Trophoblast cell (in vitro differentiated cells and primary cell): ENCODE measurements at places on chromosomes 3 and 15.
A peak's percentile ranks its signal among the peaks of the same experiment; 100 is the strongest.

- DNase-seq: no peak
Measured at GRCh38 chr3:47411696-47412452, 31.1 kb downstream of the PTPN23 start.

GRCh38 chr3:31404871-31405270 lies 127.9 kb upstream of the STT3B start:
- DNase-seq: no peak

GRCh38 chr3:99957151-99957796 lies 139.6 kb downstream of the CMSS1 start:
- peak; percentile 75 for DNase-seq

- peak; percentile 45 for DNase-seq
Measured at GRCh38 chr15:74134387-74135027, 4.1 kb downstream of the ISLR2 start.

- DNase-seq: no peak
Measured at GRCh38 chr3:72237679-72238009, 452.7 kb upstream of the PROK2 start.

DNA sequence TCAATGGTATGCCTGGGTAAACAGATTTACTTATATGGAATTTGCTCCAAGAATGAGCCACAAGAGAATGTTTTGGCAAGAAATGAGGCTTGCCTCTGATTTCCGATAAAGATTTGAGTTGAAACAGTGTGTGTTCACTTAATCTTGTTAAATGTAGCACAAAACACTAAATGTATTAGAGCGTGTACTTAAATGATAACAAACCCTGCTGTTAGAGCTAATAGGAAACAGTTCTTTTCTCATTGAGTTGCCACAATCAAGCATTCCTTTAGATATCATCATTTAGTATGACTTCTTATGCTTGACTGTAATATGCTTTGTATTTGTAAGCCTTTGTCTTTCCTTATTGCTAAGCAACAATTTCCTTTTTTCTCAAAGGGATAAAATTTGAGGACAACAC lies 353.6 kb upstream of the ZNF717 start:
- no peak for DNase-seq

DNA sequence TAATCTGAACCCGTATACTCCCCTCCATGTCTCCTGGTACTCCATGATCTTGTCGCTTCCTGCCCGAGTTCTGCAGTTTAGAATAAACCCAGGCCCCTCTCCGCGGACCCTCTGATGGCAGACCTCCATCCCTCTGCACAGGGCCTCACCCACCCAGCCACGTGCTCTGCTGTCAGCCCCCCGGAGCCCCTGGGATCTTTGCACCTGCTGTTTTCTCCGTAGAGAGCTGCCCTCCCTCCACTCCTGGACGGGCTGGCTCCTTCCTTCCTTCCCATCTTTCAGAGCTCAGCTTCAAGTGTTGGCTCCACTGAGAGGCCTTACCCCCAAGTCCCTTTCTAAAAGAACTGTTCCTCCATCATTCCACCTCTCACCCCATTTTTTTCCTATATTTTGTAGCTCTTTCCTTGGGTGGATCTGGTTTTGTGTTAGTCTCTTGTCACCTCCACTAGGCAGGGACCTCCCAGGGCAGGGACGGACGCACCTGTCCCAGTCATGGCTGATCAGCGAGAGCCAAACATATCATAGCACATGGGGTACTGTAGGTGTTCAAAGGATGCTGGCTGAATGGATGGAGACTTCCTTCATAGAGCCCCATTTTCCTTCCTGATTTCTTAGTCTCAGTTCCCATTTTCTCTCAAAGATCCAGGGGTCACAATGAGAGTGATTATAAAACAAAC lies 106.6 kb downstream of the VGLL4 start:
- no peak for DNase-seq

DNA sequence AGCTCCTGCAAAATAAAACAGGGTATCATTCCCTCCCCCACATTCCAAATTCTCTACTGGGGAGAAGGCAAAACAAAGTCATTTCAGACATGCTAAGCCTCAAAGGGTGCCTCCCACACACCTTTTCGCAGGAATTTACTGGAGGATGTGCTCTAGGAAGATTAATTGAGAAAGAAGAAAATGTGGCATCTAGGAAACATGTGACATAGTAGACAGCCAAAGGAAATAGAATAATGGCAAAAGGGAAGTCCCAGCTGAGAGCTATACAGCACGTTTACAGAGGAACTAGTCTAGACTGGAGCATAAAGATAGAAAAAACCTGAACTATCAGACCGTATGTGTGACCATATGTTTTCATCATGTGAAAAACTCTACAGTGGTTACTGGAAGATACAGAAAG lies 58.8 kb upstream of the MELTF start:
- DNase-seq: no peak

- DNase-seq: peak; percentile 38
Measured at GRCh38 chr3:29335438-29335837, 54.6 kb downstream of the RBMS3 start.

GRCh38 chr3:187243933-187244524 lies 46.7 kb downstream of the RTP1 start:
- no peak for DNase-seq

DNA sequence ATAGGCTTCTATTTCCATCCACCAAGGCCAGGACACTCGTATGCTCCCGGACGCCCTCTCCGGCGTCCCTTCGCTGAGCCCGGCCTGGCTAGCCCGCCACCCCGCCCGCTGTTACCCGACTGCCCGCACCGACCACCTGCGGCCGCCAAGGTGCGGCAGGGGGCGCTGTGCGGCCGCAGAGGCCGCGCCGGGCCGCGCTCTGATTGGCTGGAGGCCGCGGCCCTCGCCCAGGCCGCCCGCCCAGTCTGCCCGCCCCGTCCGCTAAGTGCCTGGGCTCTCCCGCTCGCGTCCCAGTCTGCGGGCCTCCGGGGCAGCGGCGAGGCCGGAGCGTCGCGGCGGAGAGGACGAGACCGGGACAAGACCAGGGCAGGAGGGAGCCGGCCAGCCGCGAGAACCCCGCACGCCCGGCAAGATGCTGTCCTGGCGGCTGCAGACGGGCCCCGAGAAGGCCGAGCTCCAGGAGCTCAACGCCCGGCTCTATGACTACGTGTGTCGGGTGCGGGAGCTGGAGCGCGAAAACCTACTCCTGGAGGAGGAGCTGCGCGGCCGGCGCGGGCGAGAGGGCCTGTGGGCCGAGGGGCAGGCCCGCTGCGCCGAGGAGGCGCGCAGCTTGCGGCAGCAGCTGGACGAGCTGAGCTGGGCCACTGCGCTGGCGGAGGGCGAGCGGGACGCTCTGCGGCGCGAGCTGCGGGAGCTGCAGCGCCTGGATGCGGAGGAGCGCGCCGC lies at the start of gene SYNM:
Gene SYNM (plus strand): TSS at position 293 of the 726 bp plus-strand sequence. CDS start 120 bp downstream, at position 413.
- DNase-seq: peak; percentile 78

GRCh38 chr3:52243791-52244628 lies 1.5 kb upstream of the PPM1M start:
- peak; percentile 92 for DNase-seq

- DNase-seq: peak; percentile 8
Measured at GRCh38 chr3:86702381-86702958, 288.5 kb downstream of the VGLL3 start.

DNA sequence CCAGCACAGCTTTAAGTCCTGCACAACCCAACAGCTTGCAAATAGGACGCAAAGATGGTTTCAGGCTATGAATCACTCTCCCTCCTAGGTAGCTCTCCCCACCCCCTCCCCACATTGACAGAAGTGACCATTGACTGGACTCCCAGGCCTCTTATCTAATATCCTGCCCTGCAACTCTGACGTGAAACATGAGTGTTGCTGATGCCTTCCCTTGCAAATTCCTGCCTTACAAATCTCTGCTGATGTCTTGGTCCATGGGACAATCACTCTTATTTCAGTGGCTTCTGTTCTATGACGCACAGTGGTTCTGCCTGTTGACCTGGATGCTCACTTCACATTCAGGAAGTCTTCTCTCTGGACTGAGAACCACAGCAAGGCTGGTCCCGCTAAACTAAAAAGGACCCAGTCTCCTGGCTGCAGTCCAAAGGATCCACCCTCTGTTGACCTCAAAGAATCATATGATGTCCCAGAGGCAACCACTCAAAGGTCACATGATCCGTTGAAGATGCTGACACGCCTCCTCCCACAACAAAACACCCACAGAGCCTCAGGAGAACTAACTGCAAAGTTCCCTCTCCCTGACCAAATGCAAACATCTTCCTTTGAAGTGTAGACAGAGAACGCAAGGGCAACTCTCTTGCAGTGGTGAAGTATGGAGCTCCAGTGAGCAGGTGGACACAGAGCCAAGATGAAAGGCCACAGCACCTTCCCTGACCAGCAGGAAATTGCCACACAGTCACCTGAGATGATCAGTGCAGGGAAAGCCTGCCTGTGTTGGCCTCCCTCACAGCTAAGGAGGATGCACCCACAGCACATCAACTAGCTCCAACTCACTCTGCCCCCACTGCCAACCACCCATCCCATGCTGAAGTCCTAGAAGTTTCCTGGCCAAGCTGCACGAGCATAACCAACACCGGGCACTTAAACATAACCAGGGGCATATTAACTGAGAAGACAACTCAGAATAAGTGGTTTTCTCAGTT lies 112.3 kb downstream of the ADAMTS17 start:
- no peak for DNase-seq

DNA sequence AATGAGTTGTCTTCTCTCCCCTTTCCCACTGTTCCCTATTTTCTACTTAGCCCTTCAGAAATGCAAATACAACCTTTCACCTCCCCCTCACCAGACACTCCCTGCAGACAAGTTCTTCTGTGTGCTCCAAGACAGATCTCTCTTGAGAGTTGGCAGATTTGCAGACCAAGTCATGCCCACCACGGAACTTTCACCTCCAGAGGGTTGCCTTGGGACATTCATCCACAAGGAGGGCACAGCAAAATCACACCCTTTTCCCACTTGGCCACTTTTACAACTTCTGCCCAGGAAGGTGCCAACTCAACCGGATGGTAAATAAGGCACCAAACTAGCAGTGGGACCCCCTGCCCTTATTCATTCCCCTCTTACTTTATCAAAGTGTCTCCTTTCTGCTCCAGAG lies 53.5 kb downstream of the SLC30A4 start:
- DNase-seq: no peak
